ENCODE measurements at places on chromosomes 5 and 9. TPM values are rescaled to one million over a fixed set of nuclear protein-coding genes. Genes with fewer than 3 reads are reported as not detected.

DNA sequence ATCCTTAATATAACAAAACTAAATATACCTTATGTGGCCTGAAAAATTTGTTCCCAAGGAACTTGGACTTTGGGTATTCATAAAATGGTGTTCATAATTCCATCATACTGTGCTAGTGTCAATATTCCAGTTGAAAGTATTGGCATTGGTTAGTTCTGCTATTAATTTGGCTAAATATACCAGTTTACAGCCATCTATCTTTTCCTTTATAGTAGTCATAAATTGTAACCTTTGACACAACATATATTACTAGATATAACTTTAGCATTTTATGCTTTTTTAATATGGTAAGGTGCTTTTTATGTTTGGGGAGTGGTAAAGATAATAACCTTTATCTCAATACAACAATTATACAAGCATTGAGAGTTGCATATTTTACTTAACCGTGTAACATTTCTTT, 23.7 kb downstream of the SPATA31D1 start:
- no peak for DNase-seq

DNA sequence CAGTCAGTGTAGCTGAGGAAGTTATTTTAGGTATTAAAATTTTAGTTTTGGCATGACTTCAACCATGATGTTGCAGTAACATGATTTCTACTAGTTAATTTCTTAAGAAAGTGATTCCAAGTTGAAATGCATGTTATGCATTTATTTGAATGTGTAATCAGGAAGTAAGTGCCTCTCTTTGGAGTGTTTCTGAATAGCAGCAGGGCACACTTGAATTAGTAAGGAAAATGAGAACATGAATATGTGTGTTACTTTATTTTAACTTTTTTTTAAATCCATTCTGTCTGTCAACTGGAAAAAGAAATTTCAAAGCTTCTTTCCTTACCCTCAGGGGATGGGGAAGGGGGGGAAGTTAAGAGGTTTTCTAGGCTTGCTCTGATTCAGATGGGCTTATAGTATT, 40.4 kb downstream of the CTNNA1 start:
- DNase-seq = no peak

DNA sequence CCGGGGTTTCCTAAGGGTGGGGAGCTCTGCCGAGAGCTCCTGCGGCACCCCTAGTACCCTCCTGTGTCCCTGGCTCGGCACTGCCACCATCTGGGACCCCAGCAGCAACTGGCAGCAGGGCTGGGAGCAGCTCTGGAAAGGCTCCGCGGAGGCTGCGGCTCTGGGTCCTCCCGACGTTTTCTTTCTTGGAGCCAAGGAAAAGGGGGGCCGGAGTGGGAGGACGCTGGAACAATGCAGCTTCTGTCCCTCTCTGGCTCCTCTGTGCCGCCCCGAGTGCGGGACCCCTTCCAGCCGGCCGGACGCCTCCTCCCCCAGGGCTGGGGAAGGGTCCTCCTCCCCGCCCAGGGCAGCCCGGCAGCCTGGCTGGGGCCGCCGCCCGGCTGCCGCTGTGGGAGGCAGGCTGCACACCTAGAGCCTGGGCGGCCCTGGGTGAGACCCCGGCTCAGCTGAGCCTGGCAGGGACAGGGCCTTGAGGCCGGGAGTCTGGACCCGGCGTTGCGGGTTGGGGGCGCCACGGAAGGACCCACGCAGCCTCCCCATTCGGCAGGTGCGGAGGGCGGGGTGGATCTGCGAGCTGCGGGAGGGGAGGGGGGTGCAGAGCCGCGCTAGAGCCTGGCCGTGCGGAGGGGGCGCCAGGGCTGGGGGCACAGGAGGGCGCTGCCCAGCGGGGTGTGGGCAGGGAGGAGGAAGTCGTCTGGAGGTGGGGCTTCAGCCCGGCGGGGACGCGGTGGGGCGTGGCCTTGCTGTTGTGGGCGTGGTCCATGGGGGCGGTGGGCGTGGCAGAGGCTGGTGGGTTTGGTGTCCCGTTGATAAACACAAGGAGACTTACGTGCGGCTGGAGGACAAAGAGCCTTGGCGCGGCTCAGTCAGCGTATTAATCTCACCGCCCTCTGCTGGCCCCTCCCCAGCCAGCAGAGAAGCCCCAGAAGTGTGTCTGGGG, 15.1 kb downstream of the GPSM1 start:
- no peak for DNase-seq

DNA sequence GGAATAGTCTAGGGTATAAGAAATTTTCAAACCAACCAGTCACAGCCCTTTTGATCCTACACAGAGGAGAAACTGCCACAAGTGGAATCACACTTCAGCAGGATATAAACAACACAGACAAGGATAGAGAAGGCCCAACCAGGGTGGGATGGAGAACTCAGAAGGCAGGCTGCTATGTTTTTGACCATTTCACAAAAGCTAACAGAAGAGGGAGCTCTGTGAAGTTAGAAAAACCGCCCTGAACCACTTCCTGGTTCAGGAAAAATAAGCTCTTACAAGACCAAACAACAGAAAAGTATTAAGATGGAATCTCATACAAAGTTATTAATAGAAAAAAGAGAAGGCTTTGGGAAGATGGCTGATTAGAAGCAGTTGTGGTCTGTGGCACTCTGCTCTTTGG, 960 bp upstream of the IFNB1 start:
- no peak for DNase-seq

DNA sequence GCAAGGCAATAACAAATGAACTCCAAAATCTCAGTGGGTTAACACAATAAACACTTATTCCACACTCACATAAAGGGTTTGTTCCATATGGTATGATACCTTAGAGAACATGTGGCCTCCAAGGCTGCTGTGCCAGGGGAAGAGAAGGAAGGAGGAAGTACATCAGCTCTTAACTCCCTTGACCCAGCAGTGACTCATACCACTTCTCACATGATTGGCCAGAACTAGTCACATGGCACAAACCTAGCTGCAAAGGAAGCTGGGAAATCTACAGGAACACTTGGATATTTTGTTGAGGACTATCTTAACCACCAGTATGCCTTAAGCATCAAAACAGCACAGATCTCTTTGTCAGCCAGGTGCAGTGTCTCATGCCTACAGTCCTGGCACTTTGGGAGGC, 99.3 kb downstream of the SLIT3 start:
- no peak for DNase-seq

DNA sequence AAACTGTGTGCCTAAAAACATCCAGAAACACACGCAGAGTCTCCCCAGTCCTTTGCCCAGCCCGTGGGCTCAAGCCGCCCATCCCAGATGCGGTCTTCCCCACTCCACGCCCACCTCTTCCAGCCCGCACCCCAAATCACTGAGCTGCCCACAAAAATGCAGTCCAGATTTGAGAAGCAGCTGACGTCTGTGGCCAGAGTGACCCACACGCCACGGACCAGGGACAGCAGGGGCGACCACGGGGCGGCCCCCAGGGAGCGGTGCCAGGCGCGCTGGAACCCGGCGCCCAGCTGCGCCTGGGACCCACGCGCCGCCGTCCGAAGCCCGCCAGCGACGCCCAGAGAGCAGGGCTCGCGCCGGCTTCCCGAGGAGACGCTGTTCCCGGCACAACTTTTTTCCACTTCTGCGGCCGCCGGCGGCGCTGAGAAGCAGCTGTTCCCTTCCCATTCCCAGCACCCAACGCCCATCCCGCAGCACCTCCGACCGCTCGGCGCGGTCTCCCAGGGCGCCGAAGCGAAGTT, 674 bp downstream of the LHFPL2 start:
- no peak for DNase-seq

DNA sequence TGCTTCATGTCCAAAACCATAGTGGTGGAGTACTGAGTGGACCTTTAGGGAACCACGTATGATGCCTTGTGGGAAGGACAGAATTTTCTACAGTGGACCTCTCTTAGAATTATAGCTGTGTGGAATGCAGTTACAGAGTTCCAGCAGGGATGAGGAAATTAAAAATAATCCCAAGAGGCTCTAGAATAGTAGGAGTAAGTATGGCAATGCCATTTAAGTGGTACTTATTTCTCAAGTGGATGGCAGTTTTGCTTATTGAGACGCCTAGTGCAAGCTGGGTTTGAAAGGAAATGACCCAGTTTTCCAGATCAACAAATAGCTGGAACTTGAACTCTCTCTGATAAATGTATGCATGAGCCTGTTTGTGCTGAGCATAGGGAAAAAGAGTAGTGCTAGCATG, 431.6 kb downstream of the PRR16 start:
- DNase-seq = no peak

DNA sequence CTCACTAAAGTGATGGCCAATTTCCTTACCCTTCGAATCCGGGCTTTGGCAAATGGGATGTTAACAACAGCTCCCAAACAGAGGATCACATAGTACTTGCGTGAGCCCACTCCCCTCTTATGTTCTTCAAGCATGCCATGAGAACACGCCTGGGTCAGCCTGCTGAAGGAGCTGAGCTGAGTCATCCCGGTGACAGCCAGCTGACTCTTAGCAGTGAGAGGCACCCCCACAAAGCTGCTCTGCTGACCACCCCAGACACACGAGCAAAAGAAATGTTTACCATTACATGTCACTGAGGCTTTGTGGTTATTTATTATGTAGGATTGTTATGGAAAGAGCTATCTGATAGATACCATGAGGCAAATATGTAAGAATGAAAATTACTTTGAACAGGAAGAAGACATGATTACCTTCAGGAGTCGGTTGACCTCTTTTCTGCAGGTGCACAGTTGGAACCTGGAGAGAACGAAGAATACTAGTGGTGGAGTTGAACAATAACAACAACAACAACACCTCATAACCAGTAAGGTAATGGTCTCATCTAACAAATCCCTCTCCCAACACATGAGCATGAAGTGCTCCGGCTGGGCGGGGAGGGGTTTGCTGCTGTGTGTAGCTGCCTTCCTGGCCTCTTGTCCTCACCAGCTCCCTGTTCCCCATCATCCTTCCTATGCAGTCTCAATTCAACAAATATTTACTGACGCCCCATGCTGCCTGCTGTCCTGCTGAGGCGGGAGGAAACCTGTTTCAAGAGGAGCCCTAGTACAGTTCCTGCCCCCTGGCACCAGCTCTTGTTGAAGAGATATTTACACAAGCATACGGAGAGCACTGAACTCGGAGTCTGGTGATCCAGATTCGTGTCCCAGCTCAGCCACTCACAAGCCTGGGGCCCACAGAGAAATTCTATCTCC, 69.4 kb upstream of the LHFPL2 start:
- no peak for DNase-seq

DNA sequence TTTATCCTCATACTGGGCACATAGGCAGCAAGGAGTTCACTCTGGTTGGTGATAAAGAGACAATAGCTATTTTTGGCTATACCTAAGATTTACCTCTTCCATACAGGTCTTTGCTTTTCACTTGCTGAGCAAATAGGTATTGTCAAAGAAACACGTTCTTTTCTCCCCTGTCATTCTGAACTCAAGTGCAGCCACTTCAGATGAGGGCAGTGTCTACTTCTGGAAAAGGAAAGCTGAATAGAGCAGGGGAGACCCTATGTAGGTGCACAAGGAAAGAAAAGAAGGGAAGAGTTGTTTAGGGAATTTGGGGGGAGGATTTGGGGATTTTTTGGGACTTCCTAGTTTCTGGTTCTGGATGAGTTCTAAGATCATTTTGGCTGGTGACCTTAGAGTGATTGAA, 109.6 kb downstream of the ATP10B start:
- no peak for DNase-seq

DNA sequence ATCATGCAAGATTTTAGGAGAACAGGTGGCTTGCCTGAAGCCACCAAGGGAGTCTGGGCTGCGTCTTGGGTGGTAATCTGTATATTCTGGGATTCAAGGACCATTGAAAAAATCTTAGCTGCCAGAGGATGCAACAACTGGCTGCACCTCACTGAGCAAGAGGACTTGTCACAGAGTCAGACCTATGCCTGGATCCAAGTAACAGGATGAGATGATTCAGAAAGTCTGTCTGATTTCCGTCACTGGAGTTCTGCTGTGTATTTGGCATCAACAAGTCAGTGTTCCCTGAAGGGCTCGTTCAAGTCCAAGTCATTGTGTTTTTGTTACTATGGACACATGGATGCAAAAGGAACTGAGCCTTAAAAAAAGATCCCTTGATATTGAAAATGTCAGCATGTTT, 37.8 kb upstream of the CARTPT start:
- no peak for DNase-seq

GRCh38 chr5:131382407-131383395, 118.8 kb downstream of the CDC42SE2 start:
- DNase-seq = peak; percentile 76

DNA sequence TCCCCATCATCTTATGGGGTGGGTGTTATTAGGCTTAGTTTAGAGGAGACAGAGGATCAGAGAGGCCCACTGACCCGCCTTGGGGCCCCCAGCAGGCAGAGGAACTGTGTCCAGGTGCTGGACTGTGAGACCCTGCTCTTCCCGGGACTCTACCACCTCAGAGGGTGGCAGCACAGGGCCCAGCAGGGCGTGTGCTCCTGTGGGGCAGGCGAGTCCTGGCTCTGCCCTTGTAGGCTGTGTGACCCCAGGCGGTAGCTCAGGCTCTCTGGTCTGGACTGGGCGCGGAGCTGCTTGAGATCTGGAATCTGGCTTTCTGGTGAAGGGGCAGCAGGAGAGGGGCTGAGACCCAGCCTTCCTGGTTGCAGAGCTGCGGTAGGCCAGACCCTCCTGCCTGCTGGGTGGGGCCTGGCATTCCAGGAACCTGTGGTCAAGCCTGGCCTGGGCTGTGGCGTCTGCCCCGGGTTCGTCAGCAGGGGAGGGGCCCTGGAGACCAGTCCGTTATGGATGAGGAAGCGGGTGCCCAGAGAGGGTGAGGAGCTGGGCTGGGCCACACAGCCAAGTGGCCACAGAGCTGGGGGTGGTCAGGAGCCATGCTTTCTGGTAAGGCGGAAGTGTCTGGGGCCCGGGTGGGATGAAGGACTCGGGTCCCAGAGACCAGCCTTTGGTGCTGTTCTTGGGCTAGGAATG, 46.5 kb downstream of the RXRA start:
- DNase-seq = no peak

DNA sequence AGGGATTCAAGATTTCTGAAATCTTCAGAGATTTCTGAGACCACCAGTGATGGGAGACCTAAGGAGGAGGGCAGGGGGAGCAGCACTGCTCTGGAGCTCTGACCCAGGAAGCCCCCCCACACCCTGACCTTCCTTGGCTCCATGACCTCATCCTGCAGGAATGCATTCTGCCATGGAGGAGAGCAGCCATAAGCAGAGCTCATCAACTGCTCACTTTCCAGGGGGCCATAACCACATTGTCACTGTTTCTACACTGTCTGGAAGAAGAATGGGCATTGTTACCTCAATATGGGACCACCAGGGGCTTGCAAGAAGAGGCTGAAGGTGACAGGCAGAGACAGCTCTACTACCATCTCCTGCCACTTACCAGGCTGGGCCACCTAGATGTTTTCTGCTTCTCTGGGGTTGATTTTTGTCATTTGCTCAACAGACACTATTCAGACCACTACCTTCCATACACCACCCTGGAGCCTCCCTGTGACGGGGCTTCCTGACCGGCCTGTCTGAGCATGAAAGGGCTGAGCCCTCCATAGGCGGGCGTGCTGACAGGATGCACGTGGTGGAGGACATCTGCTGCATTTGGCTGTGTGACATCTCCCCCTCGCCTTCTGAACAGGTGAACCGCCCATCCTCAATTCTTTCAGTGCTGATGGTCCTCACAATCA, 2.3 kb upstream of the TSC1 start:
- DNase-seq = peak; percentile 29

GRCh38 chr5:56567278-56567677, 248.1 kb upstream of the MAP3K1 start:
- no peak for DNase-seq

SGCD gene
- 0.12 TPM for total RNA-seq

LCN15 gene
- not detected for total RNA-seq

FBXL7 gene
- total RNA-seq = 5.0 TPM

PTPRD gene
- total RNA-seq = 10.0 TPM

CMYA5 gene
- total RNA-seq = 0.02 TPM

CTXN3 gene
- total RNA-seq = not detected
